HS-27A (cell line): ENCODE measurements at places on chromosomes 16 and 17.

GRCh38 chr16:30011714-30012504 lies 1.1 kb upstream of the DOC2A start:
- no peak for DNase-seq

DNA sequence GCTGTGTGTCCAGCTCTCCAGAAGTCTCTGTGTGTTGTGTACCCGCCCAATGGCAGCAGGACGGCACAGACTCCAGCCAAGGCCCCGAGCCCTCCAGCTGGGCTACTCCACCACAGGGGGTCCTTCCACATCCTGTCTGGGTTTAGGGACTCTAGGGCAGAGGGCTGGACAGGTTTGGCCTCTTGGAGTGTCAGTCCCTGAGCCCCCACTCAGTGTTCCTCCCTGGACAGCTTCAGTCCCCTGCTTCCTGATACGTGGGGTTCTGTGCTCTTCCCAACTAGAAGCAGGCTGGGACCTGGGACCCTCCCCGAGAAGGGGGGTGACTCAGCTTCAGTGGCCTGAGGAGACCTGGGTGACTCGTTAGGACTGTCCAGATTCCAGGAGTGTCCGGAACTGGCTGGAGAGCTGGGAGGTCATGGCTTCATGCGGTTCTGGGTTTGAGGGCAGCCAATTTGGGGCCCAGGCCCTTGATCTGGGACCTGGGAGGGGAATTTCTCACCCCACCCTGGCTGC lies 4.2 kb downstream of the CDK3 start:
- peak; percentile 19 for DNase-seq

DNA sequence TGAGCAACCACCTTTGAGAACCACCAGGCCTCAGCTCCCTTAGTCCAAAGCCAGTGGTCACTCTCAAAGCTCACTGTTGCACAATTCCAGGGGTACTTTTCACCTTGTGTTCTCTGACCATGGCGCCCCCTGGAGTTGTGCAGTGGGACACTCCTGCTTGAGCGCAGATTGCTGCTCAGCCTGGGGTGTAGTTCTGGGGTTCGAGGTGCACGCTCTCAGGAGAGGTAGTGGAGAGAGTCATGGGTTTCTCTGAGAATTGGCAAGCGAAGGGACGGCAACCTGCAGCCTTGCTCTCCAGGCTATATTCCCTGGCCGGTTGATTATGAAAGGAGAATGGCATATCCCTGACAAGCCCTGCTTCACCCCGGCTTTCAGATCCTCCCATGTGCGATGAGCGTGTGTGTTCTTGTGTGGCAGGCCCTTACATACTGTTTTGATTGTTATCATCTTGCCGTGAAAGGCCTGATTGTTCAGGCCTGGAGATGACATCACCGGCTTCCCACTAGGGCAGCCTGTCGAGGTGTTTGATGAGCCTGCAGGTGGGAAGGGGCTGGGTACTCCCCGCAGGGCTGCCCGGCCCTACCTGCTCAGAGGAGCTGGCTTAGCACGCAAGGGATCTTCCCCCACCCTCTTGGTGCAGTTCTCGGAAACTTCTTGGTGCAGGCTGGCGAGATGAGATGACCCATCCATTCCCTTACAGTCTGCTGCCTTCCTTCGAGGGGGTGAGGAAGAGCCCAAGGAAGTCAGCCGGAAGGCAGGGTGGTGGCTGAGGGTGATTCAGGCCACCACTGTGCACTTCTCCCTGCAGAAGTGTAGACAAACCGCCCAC lies 431.2 kb downstream of the SLC39A11 start:
- DNase-seq = no peak

- DNase-seq = no peak
Measured at GRCh38 chr17:19760746-19761145, 12.6 kb upstream of the ALDH3A1 start.

DNA sequence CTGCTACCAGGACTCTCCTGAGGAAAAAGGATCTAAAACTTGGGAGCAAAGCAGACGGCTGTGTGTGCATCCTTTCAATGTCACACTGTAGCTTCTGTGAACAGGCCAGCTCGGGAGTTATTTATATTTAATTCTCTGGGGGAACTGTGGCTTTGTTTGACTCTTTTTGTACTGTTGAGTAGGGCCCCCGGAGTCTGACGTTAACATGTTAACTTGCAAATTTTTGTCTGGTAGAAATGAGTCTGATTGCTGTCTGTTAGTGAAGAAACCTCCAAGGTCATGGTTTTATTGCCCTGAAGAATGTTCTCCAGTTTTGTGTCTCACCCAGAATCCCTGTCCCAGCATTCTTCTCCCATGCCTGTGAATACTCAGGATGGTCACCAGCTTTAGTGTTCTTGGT lies 14.2 kb upstream of the KCNG4 start:
- no peak for DNase-seq

DNA sequence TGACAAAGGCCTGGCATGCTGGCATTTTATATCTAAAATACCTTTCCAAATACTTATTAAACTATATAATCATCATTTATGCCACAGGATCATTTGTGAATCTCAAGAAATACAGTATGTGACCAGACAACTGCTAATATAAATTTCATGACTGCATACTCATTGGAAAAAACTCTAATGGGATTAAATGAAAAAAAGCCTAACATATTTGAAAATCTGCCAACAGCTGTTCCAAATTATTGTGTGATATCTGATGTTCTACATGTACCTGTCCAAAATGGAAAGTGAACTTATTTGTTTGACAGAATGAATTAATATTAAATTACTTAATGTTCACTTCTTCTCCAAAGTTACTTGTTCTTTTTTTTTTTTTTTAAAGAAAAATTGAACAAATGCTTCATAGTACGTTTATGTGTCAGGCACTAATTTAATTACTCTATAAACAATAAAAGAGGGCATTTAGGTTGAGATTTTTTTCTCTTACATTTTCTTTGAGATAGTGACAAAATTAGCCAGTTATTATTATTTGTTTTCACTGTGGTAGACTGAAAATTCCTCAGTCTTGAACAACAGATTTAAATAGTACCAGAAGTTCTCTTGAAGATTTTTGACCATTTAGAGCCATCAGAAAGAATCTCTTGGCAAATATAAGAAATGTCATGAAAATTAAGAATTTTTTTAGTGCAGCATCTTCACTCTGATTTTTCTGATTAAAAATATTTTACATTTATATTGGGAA lies 114.0 kb downstream of the FTO start:
- peak; percentile 43 for DNase-seq

DNA sequence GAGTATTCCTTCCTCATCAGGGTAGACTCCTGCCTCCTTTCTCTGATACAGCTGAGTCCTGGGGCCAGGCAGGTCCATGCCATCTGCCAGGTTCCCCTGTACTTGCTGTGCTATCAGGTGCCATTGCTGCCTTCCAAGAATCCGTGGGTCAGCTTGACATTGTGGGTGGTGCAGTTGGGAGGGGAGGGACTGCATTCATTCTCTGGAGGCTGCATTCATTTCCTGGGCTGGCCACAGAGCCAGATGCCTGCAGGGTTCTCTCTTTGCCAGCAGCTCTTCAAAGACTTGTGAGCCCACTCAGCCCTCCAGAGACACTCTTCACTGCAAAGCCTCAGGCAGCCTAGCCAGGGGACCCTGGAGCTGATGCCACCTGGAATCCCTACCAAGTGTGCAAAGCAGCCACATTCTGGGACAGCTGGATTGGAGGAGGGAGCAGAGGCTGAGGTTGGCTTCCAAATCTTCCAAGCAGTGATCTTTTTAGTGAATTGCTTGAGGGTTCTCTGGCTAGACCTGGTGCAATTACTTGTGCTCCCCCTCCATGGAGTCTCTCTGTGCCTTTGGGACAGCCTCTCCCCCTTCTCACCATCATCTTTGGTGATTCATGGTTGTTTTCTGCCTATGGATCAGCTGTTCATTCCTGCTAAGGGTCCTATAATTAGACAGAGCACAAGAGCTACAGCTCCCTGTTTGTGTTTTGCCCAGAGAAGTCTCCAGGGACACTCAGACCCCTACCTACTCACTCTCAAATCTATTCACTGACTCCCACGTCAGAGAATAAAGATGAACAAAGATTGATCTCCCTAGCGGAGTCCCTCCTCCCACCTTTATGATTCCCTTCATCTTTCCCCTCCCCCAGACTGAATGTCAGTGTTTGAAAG lies 20.9 kb downstream of the ANKFN1 start:
- DNase-seq = no peak

DNA sequence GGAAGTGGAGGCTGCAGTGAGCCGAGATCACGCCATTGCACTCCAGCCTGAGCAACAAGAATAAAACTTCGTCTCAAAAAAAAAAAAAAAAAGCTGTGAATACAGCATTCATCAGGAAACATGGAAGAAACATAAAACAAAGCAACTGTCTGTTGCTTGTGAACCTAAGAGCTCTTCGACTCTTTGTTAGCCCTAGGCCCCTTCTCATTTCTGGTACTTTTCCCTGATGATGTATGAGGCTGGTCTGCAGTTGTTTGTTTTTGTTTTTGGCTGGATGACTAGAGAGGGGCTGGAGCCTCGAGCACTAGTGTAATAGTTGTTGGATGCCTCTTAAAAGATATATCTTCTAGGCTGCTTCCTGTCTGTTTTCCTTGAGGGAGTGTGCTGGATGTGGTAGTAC lies 113.5 kb downstream of the MAP2K6 start:
- DNase-seq = no peak

DNA sequence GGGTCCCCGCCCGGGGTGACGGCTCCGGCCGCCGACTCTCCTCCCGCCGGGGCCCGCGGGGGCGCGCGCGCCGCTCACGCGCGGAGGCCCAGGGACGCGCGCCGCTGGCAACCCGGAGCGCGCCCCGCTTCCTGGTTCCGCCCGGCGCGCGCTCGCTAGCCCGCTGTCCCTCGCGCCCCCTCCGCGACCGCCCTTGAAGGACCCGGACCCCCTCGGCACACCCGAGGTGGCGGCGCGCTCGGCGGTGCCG lies at the start of gene STAT5B:
Gene STAT5B, minus strand, starts transcription at position 33 of the 250 bp plus-strand sequence. CDS start 44,264 bp downstream, outside the sequence.
- DNase-seq = no peak

DNA sequence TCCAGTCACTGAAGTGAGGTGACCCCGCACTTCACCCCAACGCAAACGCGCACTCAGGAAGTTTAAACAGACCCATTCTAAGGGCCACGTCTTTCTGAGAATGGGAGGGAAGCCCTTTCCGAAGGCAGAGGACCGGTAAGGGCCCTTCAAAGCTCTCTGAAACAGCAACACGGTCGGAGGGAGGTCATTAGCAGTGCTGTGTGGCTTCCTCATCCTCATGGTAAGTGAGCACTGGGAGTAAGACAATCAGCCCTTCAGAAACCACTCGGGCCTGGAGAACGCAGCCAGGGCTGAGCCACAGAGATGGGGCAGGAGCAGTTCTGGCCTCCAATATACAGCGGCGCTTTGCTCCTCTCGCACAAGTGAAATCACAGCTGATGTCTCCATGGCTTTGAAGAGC lies 23.7 kb downstream of the SRL start:
- no peak for DNase-seq

- peak; percentile 91 for DNase-seq
Measured at GRCh38 chr17:47621293-47622179, 28.2 kb upstream of the KPNB1 start.

GRCh38 chr16:17269439-17269838 lies 201.3 kb downstream of the XYLT1 start:
- DNase-seq = no peak

- DNase-seq = no peak
Measured at GRCh38 chr17:2876467-2876866, 80.2 kb downstream of the RAP1GAP2 start.

DNA sequence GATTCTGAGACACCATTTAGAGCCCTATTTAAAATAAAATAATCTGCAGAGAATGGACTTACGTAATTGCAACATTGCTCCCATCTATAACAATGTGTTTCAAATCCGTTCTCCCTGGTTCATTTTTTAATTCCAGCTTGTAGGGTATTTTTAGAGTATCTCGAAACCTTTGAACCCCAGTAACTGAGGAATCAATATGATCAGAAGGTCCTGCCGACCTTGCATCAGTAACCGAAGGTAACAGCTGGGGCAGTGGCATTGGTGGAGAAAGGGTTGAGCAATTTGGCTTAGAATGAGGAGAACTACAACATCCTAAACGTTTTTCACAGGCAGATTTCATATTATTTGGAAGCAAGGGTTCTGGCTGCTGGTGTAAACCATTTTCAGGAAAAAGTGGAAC lies 49.3 kb downstream of the N4BP1 start:
- no peak for DNase-seq

DNA sequence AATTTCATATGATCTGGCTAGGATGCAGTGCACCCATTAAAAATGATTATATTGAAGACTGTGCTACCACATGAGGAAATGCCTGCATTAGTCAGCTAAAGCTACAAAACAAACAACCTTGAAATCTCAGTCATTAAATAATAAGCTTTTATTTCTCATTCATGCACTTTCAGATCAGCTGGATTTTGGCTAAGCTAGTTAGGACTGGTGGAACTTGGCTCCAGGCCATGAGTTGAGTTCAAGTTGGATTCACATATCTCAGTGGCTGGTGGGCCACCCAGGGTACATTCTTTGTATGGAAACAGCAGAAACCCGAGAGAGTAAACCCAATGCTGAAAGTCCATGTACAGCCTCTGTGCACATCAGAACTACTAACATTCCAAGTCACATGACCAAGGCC lies 6.4 kb upstream of the SLFN12L start:
- DNase-seq = no peak

DNA sequence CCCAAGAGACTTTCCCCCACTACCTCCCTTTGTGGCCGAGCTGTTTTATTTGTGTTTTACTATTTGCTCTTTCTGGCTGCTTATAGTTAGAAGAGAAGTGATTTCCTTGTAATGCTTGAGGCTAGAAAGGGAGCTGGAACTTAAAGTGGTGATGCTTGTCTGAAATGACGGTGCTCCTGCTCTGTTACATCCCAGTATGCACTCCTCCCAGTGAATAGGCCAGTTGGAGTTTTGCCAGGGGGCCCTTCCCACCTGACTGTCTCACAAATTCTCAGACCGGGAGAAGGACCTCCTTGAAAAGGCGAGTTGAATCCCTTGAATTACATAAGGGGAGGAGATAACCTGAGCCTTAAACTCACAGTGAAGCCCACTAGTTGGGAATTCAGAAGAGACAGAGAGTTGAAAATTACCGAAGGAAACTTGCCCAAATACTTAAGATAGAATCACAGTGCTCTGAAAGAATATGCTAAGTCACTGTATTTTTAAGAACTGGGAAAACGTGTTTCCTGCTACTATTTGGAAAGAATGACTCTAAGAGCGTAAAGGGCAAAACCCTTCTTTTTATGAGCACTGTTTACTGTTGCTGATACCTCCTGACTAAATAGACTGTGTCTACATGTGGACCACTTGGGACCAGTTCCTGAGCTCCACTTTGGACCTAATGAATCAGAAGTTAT lies 84.7 kb upstream of the CLEC3A start:
- no peak for DNase-seq

- no peak for DNase-seq
Measured at GRCh38 chr17:80499961-80500665, 23.7 kb upstream of the NPTX1 start.

DNA sequence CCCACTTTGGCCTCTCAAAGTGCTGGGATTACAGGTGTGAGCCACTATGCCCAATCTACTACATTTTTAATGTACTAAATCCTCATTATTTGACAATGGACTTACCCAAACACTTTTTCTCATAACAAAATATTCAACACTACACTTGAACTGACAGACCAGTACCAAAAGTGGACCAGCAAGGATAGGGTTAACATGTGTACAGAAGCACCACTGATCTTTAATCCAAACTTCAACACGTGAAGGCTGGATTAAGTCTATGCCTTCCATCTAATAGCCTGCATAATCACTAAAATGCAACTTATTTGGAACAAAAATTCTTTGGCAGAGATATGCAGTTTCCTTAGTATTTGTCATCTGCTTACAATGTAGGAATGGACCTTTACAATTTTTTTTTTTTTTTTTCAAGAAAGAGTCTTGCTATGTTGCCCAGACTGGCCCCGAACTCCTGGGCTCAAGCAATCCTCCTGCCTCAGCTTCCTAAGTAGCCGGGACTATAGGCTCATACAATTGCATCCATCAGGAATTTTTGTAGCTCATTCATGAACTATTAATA lies 60.0 kb upstream of the BCAR1 start:
- DNase-seq = peak; percentile 17

- DNase-seq = no peak
Measured at GRCh38 chr17:22267019-22267418, 574.7 kb downstream of the KCNJ18 start.
